ENCODE measurements at places on chromosomes 7 and 10.
A peak's percentile ranks its signal among the peaks of the same experiment; 100 is the strongest.

GRCh38 chr7:153891990-153892389 is 160.2 kb upstream of the DPP6 start:
- no peak for DNase-seq

- DNase-seq = no peak
These were observed 89.5 kb upstream of the PAX2 start for GRCh38 chr10:100655760-100656421.

GRCh38 chr7:55180963-55181542 is 162.2 kb downstream of the EGFR start:
- DNase-seq = no peak

DNA sequence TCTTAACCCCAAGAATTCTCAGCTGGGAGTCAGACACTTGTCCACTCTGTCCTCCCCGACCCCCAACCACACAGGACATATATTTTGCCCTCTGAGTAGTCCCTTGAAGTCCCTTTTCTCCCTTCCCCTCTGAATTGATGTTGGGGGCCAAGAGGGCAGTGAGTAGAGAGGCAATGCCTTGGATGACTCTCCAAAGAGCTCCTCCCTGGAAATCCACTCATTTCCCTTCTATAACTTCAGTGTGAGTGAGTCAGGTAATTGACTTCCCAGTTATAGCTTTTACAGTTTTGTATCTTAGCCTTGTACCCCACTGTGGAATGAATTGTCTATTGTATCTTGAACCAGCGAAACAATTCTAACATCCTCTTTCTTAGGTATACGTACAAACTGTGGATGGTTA is 9.2 kb upstream of the ODAD2 start:
- DNase-seq = no peak

DNA sequence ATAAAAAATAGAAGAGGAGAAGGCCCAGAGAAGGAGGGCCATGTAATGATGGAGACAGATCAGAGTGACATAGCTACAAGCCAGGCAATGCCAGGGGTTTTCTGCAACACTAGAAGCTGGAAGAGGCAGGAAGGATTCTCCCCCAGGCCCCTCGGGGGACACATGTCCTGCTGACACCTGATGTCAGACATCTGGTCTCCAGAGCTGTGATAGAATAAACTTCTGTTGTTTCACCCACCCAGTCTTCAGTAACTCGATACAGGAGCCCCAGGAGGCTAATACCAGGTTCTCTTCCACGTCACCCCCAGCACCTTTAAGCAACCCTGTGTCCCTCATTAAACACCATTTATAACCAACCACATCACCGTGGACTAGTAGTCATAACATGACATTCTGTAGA is 94.9 kb downstream of the TMEM130 start:
- no peak for DNase-seq

DNA sequence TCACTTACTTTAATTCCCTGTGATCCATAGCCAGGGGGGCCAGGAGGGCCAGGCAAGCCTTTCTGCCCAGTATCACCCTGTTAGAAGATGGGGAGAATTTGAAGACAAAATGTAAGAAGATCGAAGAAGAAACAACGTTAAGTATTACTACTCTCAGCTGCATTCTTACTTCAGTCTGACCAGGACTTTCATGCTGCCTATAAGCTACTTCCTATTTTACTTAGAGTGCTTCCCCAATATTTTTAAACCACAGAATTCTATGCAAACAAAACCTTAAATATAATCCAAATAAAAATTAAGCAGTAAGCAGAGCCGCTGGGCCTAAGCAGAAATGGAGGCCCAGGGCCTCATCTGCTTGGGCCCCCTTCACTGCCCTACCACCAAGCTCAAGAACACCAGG is 117.8 kb downstream of the COL28A1 start:
- DNase-seq = no peak

- no peak for DNase-seq
These were observed 122.2 kb downstream of the PDE1C start for GRCh38 chr7:31948029-31948428.

- no peak for DNase-seq
These were observed 73.2 kb downstream of the TNS3 start for GRCh38 chr7:47508389-47509380.

DNA sequence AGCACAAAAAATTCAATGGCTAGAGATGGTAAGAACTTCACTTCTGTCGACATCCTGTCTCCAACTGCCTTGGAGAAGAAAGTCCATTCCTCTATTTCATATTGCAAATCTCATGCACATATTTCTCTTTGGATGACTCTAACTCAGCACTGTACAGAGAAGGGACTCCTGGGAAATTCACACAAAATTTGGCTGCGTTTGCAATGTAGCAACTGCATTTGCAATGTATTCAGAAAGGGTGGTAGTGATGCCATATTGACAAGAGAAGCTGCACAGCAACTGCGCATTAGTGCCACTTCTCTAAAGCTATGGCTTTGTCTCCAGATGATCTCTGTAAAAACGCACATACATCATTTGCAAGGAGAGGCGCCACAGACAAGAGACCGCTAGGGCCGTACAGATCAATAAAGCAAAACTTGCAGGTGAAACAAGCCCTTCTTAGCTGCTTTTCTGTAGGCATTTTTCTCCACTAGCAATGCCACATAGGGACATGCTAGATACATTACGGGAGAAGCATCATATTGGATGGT is 389.5 kb downstream of the TCERG1L start:
- no peak for DNase-seq

- no peak for DNase-seq
These were observed 1.1 kb downstream of the KEL start for GRCh38 chr7:142960955-142961512.

GRCh38 chr10:23834091-23834490 is 374.8 kb upstream of the KIAA1217 start:
- no peak for DNase-seq

DNA sequence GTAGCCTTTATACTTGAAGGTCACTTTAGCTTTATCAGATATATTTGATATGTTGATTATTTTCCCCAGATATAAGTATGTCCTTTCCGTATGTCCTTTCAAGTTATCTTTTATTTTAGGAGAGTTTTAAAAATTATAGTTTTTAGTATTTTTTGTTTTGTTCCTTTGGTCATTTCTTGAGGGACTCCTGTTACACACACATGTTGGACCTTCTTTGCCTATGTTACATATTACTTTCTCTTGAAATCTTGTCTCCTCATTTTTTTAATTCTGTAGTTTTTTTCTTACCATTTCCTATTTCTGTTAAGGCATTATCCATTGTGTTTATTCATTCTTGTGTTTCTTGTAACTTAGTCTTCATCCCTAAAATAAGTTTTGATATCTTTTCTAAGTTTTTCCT is 23.9 kb downstream of the GLCCI1 start:
- DNase-seq = no peak

GRCh38 chr10:69051303-69051702 is 36.6 kb upstream of the SRGN start:
- DNase-seq = no peak

GRCh38 chr7:93958216-93958615 is 36.7 kb downstream of the GNG11 start:
- DNase-seq = no peak

GRCh38 chr7:43666938-43667337 is 62.4 kb downstream of the COA1 start:
- no peak for DNase-seq

- no peak for DNase-seq
These were observed 97.0 kb downstream of the SVIL start for GRCh38 chr10:29537799-29538198.

GRCh38 chr7:70657571-70657970 is 474.4 kb upstream of the GALNT17 start:
- DNase-seq = no peak

GRCh38 chr10:67609996-67610793 is 85.8 kb downstream of the CTNNA3 start:
- DNase-seq = no peak

GRCh38 chr7:732556-732955 is 5.5 kb upstream of the PRKAR1B start:
- no peak for DNase-seq

GRCh38 chr7:124489082-124489819 is 276.3 kb downstream of the GPR37 start:
- DNase-seq = no peak

DNA sequence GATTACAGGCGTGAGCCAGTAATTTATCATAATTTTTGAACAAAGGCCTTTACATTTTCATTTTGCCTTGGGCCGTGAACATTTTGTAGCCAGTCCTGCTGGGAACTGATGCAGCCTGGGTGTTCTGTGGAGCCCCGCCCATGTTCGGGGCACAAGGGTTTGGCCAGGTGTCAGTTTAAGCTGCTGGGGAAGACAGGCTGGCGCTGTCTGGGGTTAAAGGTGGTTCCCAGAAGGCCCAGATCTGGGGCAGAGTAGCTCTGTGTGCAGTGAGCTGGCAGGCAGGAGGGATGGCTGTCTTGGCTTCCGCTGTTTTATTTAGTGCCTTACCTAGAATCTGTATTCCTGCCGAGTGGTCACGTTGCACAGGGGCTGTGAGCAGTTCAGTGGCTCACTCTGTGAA is 50.2 kb downstream of the DOCK1 start:
- DNase-seq = no peak

DNA sequence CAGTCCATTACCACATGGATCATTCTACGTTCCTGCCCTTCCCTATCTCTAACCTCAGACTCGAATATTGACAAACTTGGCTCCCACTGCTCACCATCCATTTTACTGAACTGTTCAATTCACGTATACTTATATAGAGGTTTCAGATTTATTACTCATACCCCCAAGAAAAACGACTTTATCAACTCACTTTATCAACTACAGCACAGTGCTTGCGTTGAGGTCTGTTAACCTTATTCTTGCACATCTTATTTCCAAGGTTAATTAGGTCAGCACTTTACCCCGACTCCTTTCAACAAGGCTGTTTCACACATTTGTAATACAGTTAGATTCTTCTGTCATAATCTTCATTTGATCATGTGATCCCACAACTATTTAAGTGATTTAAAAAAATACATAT is 162.3 kb upstream of the AHR start:
- no peak for DNase-seq

- DNase-seq = no peak
These were observed 95.3 kb downstream of the PTPRN2 start for GRCh38 chr7:158492367-158492764.

DNA sequence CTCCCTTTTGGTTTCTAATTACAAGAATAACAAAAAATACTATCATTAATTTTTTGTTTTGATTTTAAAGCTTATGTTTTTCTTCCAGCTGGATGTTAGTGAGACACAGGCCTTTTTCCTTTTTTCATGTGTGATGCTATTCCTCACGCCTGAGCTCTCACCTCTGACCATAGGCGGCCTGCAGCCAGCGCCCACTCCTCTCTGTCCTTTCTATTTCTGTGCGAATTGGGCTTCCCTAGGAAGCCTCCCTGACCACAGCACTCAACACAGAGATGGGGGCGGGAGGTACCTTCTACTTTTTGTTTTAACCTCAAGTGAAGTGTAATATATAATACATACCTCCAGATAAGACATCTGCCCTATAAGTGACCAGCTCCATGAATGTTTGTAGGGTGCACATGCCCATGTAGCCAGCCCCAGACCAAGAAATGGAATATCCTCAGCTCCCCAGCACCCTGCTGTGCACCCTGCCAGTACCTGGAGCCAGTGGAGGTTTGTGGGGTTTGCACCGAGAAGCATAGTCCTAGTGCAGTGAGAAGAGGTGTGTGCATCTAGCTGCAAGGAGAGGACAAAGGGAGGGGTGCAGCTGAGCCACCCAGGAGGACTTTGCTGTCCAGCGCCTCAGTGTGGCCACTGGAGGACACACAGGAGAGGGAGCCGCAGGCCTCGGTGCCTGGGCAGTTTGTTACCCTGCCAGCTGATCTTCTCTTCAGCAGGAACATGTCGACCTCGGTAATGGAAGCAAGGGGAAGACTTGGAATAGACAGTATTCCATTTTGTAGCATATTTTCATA is 38.5 kb downstream of the BNIP3 start:
- no peak for DNase-seq

GRCh38 chr10:124296121-124296812 is 122.5 kb downstream of the OAT start:
- DNase-seq = no peak

DNA sequence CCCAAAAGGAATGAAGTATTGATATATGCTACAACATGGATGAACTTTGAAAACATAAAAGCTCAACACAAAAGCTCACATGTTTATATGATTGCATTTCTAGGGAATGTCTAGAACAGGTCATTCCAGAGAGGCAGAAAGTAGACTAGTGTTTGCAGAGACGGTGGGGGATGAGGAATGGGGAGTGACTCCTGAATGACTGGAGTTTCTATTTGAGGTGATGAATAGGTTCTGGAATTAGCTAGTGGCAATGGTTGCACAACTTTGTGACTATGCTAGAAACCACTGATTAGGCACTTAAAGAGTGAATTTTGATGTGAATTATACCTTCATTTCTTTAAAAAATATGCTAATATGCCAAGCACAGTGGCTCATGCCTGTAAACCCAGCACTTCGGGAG is 6.9 kb downstream of the KPNA7 start:
- no peak for DNase-seq

GRCh38 chr7:93051660-93052059 is 66.1 kb downstream of the SAMD9 start:
- DNase-seq = no peak

DNA sequence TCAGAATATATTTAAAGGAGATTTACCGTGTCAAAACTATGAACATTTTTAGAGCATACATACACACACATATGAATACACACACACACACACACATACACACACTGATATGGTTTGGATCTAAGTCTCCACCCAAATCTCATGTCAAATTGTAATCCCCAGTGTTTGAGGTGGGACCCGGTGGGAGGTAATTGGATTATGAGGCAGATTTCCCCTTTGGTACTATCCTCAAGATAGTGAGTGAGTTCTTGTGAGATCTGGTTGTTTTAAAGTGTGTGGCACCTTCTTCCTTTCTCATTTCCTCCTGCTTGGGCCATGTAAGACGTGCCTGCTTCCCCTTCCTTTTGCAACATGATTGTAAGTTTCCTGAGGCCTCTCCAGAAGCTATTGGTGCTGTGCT is 515.0 kb upstream of the ZMIZ1 start:
- DNase-seq = no peak

- DNase-seq = no peak
These were observed 19.0 kb downstream of the TRIM56 start for GRCh38 chr7:101104193-101104713.

DNA sequence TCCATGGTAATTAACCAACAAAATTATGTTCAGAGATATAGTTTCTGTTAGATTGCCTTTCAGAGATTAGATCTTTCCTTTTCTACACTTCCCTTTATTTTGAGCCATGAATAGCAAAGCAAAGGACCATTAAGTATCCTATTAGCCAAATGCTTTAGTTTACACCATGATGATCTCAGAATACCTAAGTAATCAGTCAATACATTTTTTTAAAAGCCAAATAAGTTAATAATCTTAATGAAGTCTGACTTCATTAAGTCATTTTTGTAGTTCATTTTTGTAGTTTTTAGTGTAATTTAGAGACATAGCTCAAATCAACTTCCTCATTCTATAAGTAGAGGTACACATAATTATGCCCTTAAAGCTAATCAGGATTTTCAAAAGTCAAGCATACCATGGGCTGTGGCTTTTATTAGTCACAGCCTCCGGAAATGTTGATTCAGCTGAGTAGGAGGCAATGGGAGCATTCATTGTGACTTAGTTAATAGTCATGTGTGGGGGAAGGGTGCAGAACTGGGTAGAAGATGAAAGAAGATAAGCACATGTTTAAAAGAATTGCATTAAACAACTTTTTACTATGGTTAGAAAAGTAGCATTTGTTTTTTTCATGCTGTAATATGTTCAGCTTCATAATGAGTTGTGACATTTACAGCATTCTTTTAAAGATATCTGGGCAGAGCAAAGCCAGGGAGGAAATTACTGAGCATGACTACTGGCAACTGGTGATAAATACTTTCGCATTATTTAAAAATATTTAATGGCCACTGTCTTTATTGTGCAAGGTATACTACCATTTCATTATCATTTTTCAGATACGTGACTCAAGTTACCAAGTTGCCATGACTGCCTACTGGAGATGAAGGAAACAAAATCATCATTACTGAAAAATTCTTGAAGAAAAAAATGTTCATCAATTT is 57.3 kb upstream of the CCDC71L start:
- peak; percentile 86 for DNase-seq

All from HS-27A (cell line).